Epithelial cell of proximal tubule (primary cell): ENCODE measurements at places on chromosomes 13 and 19.

- DNase-seq = no peak
Measured at GRCh38 chr13:21833921-21834320, 163.0 kb downstream of the FGF9 start.

DNA sequence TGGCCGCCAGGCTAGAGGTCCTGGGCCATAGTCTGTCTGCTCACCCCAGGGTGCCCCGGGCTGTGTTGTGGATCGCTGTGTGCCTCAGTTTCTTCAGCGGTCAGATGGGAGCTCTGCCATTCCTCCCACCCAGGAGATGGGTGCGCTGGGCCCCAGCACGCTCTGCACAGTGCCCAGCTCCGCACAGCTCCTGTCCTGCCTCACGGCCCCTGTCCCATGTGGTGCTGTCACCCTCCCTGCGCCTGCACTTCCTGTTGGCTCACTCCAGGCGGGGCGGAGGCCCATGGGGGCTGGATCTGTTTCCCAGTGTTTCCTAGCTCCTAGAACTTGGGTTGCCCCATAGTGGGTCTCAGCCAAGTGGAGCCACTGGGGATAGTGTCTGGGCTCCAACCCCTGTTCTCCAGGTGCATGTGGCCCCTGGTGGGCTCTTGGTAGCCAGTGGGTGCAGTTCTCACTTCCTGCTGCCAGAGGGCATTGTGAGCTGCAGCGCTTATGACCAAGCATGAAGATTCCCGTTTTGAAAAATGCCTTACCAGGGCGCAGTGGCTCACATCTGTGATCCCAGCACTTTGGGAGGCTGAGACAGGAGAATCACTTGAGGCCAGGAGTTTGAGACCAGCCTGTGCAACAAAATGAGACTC is 69.8 kb downstream of the KDM4B start:
- no peak for DNase-seq

DNA sequence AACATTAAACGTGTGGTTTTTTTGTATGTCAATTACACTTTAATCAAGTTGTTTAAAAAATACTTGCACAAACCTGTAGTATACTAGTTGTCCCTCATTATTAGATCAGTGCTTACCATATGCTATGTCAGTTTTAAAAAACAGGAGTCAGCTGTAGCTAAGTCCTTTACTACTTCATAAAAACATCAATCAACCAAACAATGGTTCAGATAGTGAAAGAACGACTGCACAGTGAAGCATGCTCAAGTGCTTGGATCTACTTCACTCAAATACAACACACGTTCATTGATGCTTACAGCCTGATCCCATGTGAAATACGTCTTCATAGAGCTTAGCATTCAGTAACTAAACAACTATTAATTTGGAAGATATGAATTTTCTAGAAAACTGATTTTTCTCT is 225.0 kb downstream of the FGF14 start:
- no peak for DNase-seq

DNA sequence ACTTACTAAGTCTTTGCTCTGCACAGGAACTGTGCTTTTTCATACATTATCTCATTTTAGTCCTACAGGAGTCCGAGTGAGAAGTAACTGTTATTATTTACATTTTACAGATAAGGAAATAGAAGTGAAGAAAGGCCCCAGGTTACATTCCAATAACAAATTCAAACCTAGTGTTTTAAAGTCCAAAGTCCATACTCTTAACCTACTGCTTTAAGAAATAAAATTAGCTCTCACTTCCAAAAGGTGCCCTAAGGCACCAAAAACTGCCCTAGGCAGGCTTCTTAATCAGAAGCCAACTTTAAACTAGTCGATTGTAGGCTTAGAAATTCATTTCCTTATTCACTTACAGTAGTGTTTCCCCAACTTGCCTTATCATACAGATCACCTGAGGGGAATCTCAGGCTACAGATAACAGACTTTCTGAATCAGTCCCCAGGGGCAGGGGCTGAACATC is 555.9 kb downstream of the DIAPH3 start:
- no peak for DNase-seq

DNA sequence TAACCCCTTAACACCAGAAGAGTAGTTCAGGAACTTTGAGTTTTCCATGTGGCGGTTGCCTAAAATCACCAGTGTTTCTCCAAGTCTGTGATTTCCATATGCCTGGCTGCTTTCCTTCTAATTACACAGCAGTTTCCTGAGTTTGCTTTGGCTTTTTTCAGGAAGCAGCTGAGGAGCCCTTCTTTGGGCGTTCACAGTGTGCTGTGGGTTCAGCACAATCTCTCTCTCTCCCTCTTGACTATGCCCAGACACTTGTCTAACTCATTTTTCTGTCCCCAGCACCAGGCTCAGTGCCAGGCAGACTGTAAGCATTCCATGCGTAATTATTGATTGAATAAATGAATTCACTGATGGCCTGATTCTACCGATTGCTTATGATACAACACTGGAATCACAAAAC is 19.7 kb downstream of the SCEL start:
- no peak for DNase-seq
